ENCODE measurements at places on chromosomes 5 and 9. TPM values are rescaled to one million over a fixed set of nuclear protein-coding genes. Genes with fewer than 3 reads are reported as not detected.
A peak's percentile ranks its signal among the peaks of the same experiment; 100 is the strongest.

- H3K36me3 ChIP-seq, result peaks cover 30% of the 10 kb centered on the region
- DNase-seq, result peak; percentile 12
- peak overlapping the region; percentile 98 for H3K27ac ChIP-seq
- H3K4me3 ChIP-seq, result peak overlapping the region; percentile 98
- H3K4me1 ChIP-seq, result peaks cover 54% of the 10 kb centered on the region
- H3K27me3 ChIP-seq, result no peaks in the 10 kb centered on the region
These were observed 971 bp downstream of the TMEM267 start for GRCh38 chr5:43482490-43483297.

DNA sequence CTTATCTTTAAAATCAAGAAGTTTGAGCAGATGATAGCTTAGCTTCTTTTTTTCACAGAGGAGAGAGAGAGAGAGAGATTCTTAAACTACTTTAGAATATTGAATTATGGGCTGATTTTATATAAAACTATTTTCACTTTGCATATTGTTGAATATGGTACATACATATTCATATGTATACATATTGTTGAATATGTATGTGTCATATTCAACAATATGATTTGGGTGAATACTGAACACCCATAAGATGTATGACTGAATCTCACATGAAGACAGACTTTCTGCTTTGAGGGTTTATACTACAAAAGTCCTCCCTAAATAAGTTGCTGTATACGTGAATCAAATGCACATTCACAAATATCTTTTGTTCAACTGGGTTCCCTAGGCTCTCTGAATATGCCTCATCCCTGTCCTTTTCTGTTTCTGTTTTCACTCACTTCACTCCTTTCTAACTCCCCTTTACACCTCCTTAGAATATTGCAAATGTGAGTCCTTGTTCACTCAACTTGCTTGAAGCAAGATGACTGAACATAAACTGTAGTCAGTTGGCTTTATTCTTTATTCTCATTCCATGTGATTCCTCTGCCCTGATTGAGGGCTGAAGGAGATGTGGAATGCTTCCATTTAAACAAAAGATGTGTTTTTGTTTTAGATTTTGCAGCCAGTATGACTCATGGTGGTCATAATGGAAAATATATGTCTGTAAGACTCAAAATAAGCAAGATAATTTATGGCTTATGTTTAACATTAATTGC lies 225.4 kb upstream of the DAB2 start:
- no peak overlapping the region for H3K4me3 ChIP-seq
- H3K27ac ChIP-seq, result no peak overlapping the region
- DNase-seq, result no peak
- peaks cover 14% of the 10 kb centered on the region for H3K27me3 ChIP-seq

Gene SPINK7
- not detected for total RNA-seq

Gene SKP2
- 36.8 TPM for total RNA-seq

DNA sequence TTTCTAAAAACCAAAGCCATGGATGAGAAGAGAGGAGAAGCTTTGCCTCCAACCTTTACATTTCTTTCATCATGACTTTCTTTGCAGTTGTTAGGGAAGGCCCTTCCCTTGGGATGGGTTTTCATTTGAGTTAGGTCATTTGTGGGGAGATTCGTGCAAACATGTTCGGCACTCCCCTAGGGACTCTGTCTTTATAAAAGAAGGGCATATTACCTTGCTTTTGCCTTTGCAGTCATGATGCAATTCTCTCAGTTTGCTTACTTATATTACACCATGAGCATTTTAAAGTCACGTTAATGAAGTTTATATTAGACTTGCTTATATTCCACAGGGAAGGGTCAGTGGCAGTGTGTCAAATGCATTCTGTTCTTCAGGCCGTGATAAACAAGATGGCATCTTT lies 289.3 kb upstream of the WWC1 start:
- H3K36me3 ChIP-seq, result no peaks in the 10 kb centered on the region
- no peaks in the 10 kb centered on the region for H3K27me3 ChIP-seq
- H3K4me1 ChIP-seq, result no peaks in the 10 kb centered on the region

DNA sequence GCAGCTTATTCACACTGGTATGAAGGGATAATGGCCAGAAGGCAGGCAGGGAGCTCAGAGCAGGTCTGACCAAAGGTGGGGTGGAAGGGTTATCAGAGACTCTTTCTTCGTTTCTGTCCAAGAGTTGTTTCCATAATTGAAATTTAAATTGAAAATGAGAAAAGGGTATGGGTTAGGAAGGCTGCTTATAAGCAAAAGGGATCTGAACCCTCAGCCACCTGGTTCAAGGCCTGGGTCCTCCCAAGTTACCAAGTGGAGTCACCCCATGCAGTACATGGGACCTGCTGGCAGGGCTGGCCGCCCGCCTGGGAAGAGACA lies 17.8 kb downstream of the EEIG1 start:
- peaks cover 2% of the 10 kb centered on the region for H3K36me3 ChIP-seq
- no peak for DNase-seq
- H3K4me3 ChIP-seq, result peak overlapping the region; percentile 70
- H3K4me1 ChIP-seq, result peaks cover 100% of the 10 kb centered on the region
- H3K27me3 ChIP-seq, result no peaks in the 10 kb centered on the region

Gene NCBP1
- total RNA-seq, result 25.4 TPM

Data from activated T-cell treated with anti-CD3 and anti-CD28 coated beads, Interleukin-2, amount 50 U/mL, for 72 hours (primary cell).